ENCODE measurements at places on chromosomes 16 and 17.
A peak's percentile ranks its signal among the peaks of the same experiment; 100 is the strongest.

DNA sequence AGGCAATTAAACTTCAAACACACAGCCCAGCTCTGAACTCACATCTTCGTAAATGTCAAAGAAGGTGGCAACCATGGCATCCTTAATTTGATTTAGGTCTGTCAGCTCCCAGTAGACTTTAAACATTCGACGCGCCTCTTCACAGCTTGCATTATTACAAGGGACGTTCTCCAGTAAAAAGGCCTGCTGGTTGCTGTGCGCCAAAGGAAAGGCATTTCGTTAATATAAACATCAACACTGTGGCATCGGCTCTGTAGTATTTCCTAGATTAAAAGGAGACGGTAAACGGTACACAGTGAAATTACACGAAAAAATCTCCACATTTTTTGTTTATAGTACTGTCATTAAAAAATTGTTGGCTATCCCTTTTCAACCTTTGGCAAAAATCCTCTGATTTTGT, 116.8 kb upstream of the NETO2 start:
- no peak for DNase-seq

GRCh38 chr17:489758-490329, 137.2 kb upstream of the RPH3AL start:
- peak; percentile 61 for DNase-seq

- DNase-seq: no peak
Measured at GRCh38 chr17:65856865-65857264, 295.4 kb upstream of the AXIN2 start.

DNA sequence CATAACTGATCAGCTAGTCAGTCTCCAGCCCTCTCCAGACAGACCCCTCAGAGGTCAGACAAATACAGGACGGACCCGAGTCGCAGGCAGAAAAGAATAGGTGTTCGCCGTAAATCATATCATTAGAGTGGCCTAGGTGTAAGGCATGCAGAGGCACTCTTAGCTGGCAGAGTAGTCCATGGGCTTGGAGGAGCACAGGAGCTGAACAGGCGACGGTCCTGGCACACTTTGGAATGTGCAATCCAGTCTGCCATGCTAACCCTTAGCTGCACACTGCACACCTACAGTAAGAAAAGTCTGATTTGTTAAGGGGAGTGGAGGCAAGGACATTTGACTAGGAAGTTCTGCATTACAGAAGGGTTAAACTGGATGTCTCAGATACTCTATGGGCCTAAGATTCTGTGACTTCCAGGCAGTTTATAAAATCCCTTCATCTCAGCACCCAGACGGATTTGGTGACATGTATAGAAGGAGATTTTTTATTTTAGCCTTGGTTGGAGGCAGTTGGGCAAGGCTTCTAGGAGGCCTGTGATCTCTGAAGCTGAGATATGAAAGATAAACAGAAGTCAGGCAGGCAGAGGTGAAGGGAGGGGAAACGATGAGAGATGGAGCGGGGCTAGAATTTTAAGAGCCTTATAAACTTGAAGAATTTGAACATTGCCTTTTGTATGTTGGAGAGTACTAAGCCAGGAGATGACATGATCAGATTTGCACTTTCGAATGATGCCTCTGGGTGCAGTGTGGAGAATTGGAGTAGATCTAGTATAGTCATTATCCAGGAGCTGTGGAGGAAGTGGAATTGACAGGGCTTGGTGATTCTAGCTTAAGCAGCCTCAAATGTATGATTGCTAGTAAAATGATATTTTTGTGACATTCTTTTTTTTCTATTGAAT, 34.6 kb upstream of the SLC5A11 start:
- no peak for DNase-seq

- no peak for DNase-seq
Measured at GRCh38 chr17:54867634-54868033, 33.0 kb upstream of the TOM1L1 start.

GRCh38 chr16:56611281-56611833, 3.0 kb downstream of the MT2A start:
- no peak for DNase-seq

DNA sequence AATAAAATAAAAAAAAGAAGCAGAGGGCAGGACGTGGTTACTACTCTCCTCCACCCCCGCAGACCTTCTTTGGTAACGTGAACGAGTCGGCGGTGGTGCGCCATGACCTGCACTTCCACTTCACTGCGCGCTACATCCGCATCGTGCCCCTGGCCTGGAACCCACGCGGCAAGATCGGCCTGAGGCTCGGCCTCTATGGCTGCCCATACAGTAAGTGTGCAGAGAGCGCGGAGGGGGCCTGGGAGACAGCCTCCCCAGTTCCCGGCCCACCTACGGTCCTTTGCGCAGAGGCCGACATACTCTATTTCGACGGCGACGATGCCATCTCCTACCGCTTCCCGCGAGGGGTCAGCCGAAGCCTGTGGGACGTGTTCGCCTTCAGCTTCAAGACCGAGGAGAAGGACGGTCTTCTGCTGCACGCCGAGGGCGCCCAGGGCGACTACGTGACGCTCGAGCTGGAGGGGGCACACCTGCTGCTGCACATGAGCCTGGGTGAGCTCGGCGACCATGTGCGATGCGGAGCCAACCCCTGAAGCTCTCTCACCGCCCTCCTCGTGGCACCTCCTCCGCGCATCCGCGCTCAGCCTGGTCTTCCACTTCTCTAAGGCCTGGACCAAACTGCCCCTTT, 2.7 kb downstream of the CNTNAP1 start:
- DNase-seq: no peak

DNA sequence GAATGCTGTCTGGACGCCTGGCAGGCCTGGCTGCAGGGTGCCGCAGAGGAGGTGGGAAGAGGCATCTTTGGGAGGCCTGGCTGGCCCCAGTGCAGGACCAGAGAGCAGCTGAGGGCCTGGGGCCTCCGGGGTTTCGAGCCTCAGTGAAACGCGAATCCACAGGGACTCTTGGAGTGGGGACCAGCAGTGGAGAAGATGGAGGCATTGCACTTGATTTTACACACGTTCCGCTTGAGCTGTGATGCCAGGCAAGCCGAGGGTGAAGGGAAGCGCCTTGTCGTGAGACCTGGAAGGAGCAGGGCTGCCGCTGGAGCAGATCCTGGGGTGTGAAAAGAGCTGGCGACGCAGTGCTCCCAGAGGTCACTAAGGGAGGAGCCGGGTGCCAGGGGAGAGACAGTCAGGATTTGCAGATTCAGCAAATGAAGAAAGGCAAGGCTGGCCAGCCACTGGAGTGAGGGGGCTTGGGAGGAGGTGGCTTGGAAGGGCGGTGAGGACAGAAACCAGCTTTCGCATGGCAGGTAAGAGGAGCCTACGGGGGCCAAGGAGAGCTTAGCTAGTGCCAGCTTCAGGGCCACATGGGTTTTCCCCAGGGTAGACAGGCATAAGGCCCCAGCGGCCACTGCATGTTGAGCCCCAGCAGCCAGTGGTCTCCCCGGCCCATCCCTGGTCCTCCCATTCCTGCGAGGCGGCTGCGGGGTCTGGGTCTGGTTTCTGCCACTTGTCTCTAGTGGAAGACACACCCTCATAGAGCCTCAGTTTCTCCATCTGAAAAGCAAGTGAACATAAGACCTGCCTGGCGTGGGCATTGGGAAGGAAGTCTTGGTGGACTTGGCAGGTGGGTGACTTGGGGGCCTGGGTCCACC, 175.2 kb upstream of the CHMP6 start:
- DNase-seq: no peak

- DNase-seq: no peak
Measured at GRCh38 chr16:69323415-69323814, 7.0 kb downstream of the PDF start.

GRCh38 chr16:85029981-85030401, 2.4 kb downstream of the KIAA0513 start:
- no peak for DNase-seq

DNA sequence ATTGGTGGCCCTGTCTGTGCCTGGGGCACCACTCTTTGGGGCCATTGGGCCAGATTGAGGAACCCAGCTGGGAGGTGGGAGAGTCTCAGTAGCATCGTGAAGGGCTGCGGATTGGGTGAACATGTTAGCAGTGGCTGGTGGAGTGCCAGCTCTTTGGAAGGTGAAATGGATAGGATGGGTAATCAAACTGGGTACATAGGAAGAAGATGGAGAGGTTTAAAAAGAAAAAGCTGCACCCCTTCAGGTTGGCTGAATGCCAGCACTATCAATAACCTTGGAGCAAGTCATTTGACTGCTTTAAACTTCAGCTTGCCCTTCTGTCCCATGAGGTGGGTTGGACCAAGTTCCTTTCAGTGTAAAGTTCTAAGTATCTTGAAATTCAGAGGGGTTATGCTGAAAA, 95.0 kb downstream of the RPTOR start:
- no peak for DNase-seq

DNA sequence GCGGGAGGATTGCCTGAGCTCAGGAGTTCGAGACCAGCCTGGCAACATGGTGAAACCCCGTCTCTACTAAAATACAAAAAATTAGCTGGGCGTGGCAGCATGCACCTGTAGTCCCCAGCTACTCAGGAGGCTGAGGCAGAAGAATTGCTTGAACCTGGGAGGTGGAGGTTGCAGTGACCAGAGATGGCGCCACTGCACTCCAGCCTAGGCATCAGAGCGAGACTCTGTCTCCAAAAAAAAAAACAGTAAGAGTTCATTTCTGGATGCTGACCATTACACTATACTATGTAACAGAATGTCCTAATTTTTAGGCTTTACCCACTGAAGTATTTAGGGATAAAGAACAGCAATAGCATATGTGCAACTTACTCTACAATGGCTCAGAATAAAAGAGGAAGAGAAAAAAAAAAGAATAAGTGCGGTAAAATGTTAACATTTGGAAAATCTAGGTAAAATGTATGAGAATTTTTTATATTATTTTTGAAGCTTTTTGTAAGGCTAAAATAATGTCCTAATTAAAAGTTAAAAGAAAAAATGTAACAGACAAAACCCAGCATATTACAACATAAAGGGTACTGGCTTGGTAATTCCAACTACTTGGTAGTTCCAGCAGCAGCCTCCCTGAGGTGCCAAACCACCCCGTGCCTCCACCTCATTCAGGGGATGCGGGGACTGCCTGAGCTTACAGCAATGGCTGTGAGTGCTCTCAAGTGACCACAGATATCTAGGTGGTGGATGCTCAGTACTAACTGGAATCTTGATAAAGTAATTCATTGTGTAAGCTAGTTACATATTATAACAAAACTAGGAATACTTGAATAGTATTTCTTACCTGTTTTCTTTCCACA, 10.9 kb downstream of the COPS3 start:
- no peak for DNase-seq

GRCh38 chr17:79629548-79630049, 18.7 kb upstream of the RBFOX3 start:
- DNase-seq: no peak

DNA sequence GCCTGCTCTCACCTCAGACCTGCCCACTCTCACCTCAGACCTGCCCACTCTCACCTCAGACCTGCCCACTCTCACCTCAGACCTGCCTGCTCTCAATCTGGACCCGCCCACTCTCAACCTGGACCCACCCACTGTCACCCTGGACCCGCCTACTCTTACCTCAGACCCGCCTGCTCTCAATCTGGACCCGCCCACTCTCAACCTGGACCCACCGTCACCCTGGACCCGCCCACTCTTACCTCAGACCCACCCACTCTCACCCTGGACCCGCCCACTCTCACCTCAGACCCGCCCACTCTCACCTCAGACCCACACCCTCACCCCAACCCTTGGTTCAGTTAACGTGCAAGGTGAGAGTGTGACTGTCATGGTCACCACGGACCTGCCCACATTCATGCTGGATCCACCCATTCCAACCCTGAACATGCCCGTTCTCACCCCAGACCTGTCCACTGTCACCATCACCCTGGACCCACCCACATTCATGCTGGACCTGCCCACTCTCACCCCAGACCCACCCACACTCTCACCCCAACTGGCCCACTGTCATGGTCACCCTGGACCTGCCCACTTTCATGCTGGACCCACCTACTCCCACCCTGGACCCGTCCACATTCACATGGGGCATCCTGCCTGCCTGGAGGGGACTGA, 31.2 kb upstream of the ENPP7 start:
- DNase-seq: no peak

DNA sequence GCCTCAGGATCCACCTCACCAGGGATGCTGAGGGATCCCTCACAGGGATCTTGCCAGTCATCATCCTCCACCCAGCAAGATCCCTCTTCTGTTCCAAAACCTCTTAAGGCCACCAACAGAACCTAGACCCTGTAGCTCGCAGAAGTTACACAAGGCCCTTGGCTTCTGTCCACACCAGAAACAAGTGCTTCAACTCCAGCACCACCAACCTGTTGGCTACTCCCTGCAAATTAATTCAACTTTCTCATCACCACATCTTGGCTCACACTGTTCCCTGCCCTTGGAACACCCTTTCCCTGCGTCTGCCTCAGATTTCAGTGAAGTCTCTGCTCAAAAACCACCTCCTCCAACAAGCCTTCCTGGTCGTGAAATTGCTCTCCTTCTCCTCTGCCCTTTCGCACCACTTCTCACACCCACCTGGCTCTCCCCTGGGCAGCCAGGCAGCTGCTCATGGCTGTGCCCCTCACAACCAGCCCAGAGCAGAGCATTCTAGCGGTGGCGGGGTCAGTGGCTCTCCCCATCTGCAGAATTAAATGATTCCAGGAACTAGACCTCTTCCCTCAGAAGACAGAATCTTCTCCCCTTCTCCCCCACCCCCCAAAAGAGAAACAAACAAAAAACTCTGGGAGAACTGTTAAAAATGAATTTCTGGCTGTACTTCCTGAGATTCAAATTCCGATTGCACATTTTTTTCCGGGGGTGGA, 1.8 kb downstream of the PLLP start:
- no peak for DNase-seq

- no peak for DNase-seq
Measured at GRCh38 chr17:16820161-16820877, 130.3 kb downstream of the CCDC144A start.

DNA sequence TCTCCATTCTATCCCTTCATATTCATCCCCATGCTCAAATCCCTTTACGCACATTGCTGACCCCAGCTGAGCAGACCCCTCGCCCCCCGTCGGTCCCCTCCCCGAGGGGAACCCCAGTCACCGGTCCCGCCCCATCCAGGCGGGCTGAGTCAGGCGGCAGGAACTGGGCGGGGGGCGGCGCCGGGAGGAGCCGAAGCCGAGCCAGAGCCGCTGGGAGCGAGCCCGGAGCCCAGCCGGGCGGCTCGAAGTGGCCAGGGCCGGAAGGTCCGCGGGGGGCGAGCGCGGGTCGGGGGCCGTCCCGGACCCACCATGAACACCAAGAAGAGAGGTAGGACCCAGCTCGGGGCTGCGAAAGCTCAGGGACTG, 8.6 kb downstream of the RIPOR1 start:
- peak; percentile 76 for DNase-seq

DNA sequence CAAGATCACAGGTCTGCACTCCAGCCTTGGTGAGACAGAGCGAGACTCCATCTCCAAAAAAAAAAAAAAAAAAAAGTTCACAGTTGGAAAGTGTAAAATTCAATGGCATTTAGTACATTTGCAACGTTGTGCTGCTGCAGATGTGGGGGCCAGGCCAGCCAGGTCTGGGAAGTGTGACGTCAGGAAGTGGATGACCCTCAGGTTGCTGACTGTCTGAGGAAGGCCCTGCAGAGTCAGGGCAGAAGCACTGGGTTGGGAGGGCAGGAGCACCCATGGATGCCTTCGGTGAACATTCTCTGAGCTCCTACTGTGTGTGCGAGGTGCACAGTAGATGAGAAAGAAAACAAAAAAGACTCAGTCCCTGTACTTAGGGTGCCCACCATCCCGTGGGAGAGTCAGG, 12.1 kb upstream of the WFDC1 start:
- DNase-seq: no peak

Measured in GM13977 (cell line).